Muscle of leg (tissue), 16 donors: ENCODE measurements at places on chromosomes 11 and 22.

DNA sequence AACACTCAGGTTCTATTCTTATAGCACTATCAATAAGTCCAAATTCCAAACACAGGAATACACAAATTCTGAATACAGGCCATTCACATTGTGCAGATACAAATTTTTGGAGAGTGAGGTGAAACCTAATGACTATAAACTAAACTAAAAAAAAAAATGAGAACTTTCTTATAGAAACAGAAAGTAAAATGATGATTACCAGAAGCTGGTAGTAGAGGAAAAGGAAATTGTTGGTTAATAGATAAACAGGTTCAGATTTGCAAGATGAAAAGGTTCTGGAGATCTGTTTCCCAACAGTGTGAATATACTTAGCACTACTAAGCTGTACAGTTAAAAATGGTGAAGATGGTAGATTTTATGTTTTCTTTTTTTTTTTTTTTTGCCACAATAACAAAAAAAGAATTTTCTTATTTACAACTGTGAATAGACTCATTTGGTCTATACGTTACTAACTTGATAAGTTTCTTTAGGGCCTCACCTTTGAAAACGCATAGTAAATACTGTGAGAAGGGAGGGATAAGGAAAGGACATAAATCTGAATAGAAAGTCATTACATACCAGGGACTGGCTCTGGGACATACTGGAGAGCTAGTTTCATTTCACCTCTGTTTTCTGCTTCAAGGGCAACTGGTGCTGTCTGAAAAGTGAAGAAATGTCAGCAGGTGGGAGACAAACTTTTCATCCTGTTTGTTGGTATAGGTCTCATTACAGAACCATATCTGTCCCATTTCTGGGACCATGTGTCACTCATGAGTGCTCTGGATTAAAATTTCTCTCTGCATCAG, 14.2 kb upstream of the CCDC89 start:
- H3K4me1 ChIP-seq, result no peaks in the 10 kb centered on the region
- DNase-seq, result no peak
- H3K4me3 ChIP-seq, result no peak overlapping the region
- H3K27me3 ChIP-seq, result no peaks in the 10 kb centered on the region
- peaks cover 14% of the 10 kb centered on the region for H3K36me3 ChIP-seq
- H3K27ac ChIP-seq, result no peak overlapping the region

DNA sequence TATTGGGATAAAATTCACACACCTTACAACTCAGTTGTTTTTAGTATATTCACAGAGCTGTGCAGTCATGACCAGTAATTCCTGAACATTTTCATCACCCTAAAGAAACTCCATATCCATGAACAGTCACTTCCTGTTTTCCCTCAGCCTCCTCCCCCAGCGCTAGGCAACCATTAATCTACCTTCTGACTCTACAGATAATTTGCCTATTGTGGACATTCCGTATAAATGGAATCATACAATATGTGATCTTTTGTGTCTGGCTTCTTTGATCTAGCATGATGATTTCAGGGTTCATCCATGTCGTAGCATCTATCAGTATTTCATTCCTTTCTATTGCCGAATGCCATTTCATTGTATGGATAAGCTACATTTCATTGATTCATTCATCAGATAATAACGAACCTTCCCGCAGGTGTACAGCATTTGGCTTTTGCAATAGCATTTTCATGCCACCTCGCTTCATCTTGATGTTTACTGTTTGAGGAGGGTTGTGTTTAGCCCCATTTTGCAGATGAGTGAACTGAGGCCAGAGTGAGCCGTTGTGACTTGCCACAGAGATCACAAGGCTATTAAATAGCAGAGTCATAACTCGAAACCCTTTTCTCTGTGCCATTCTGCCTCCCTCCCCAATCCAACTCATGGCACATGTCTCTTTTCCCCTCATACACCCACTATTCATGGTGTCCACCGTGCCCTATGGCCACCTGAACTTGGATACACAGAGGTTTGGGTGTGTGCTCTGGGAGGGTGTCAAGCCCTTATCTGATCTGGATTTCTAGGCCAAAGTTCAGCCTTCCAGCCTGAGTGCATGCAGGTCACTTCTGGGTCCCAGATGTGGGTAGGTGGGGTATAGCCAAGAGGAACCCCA, 11.1 kb upstream of the MYH9 start:
- H3K27ac ChIP-seq, result no peak overlapping the region
- no peaks in the 10 kb centered on the region for H3K36me3 ChIP-seq
- H3K4me1 ChIP-seq, result no peaks in the 10 kb centered on the region
- no peaks in the 10 kb centered on the region for H3K27me3 ChIP-seq

DNA sequence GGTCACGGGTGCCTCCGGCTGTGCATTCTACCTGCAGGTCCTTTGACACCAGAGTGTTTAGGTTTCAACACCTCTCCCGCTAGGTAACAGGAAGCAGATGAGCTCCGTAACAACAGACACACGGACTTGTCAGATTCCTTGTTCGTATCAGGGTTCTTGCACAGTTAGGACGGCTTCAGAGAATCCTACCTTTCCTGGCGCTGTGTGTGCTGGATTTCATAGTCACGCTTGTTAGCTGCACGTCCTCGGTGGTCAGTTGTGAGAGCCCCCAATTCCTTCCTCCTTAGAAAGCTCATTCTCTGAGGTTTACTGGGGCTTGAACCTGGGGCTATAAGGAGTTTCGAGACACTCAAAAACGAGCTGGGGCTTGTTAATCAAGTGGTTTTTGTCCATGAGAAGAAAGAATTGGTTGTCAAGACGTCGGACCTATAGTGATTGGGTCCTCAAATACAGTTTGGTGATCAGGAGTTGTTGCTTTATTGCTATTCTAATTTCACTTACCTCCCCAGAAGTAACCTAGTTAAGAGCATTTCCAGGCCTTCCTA, 664 bp downstream of the DDB2 start:
- H3K4me1 ChIP-seq, result peaks cover 30% of the 10 kb centered on the region
- H3K27ac ChIP-seq, result peak overlapping the region; percentile 97
- H3K4me3 ChIP-seq, result peak overlapping the region; percentile 65
- H3K36me3 ChIP-seq, result peaks cover 3% of the 10 kb centered on the region
- no peak for DNase-seq
- H3K27me3 ChIP-seq, result no peaks in the 10 kb centered on the region

DNA sequence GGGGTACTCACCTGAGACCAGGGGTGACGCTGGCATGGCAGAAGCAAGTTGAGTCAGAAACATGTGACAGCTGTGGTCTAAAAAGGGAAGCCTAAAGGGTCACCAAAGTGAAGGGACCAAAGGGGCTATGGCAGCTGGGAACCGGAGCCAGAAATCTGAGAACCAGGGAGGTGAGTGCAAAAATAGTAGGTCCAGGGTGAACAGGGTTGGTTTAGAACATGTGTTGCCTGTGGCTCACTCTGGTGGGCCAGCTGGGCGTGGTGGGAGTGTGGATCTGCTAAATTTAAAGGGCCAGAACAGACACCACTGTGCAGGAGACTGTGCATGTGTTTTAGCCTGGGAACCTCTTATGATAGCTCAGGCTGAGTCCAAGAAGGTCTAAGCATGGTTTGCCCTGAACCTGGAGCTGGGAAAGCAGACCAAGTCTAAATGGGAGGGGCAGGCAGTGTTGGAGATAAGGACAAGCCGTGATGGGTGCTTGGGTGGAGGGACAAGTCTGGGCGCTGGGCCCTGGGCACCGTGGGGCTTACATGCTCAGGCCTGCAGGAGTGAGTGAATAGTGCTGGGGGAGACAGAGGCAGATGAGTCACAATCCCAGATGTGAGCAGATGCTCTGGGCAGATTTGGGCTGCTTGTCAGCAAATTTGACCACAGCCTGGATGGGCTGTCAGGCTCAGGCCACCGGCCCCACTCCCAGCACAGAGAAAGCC, 41.4 kb upstream of the ZBED5 start:
- H3K36me3 ChIP-seq, result no peaks in the 10 kb centered on the region
- peak; percentile 79 for DNase-seq
- peak overlapping the region; percentile 95 for H3K27ac ChIP-seq

GRCh38 chr22:32964411-32965057, 93.6 kb downstream of the SYN3 start:
- no peak overlapping the region for H3K4me3 ChIP-seq
- no peak overlapping the region for H3K27ac ChIP-seq
- H3K36me3 ChIP-seq, result no peaks in the 10 kb centered on the region
- H3K4me1 ChIP-seq, result no peaks in the 10 kb centered on the region
- H3K27me3 ChIP-seq, result peaks cover 5% of the 10 kb centered on the region

- no peak overlapping the region for H3K27ac ChIP-seq
- no peaks in the 10 kb centered on the region for H3K36me3 ChIP-seq
- no peaks in the 10 kb centered on the region for H3K27me3 ChIP-seq
- no peaks in the 10 kb centered on the region for H3K4me1 ChIP-seq
- no peak for DNase-seq
Observed at GRCh38 chr11:112644410-112645131, 316.6 kb upstream of the NCAM1 start.

GRCh38 chr22:24421428-24421931, 5.9 kb upstream of the ADORA2A start:
- peaks cover 22% of the 10 kb centered on the region for H3K36me3 ChIP-seq
- H3K27ac ChIP-seq, result no peak overlapping the region
- H3K27me3 ChIP-seq, result peaks cover 26% of the 10 kb centered on the region
- no peak overlapping the region for H3K4me3 ChIP-seq
- H3K4me1 ChIP-seq, result peaks cover 42% of the 10 kb centered on the region
- DNase-seq, result no peak

GRCh38 chr11:30344085-30344484, 21.2 kb downstream of the ARL14EP start:
- DNase-seq, result no peak
- H3K27ac ChIP-seq, result no peak overlapping the region
- H3K4me1 ChIP-seq, result no peaks in the 10 kb centered on the region
- no peaks in the 10 kb centered on the region for H3K36me3 ChIP-seq

- no peak for DNase-seq
- peak overlapping the region; percentile 55 for H3K4me3 ChIP-seq
- H3K27me3 ChIP-seq, result no peaks in the 10 kb centered on the region
- peaks cover 18% of the 10 kb centered on the region for H3K36me3 ChIP-seq
Observed at GRCh38 chr22:19177164-19178064, 1.1 kb downstream of the SLC25A1 start.

DNA sequence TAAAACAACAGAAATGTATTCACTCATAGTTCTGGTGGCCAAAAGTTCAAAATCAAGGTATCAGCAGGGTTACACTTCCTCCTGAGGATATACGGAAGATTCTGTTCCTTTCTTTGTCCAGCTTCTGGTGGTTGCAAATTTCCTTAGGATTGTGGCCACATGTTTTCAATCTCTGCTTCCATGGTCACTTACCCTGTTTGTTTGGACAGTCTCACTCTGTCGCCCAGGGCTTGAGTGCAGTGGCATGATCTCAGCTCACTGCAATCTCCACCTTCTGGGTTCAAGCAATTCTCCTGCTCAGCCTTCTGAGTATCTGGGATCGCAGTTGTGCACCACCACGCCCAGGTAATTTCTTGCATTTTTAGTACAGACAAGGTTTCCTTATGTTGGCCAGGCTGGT, 534.3 kb downstream of the KCNA4 start:
- DNase-seq, result no peak
- no peak overlapping the region for H3K4me3 ChIP-seq
- no peaks in the 10 kb centered on the region for H3K36me3 ChIP-seq
- no peaks in the 10 kb centered on the region for H3K4me1 ChIP-seq
- H3K27ac ChIP-seq, result no peak overlapping the region
- H3K27me3 ChIP-seq, result no peaks in the 10 kb centered on the region

- no peaks in the 10 kb centered on the region for H3K4me1 ChIP-seq
- H3K4me3 ChIP-seq, result no peak overlapping the region
- no peaks in the 10 kb centered on the region for H3K27me3 ChIP-seq
- H3K27ac ChIP-seq, result no peak overlapping the region
- H3K36me3 ChIP-seq, result no peaks in the 10 kb centered on the region
Observed at GRCh38 chr11:6124245-6124644, 16.8 kb downstream of the OR56B4 start.

DNA sequence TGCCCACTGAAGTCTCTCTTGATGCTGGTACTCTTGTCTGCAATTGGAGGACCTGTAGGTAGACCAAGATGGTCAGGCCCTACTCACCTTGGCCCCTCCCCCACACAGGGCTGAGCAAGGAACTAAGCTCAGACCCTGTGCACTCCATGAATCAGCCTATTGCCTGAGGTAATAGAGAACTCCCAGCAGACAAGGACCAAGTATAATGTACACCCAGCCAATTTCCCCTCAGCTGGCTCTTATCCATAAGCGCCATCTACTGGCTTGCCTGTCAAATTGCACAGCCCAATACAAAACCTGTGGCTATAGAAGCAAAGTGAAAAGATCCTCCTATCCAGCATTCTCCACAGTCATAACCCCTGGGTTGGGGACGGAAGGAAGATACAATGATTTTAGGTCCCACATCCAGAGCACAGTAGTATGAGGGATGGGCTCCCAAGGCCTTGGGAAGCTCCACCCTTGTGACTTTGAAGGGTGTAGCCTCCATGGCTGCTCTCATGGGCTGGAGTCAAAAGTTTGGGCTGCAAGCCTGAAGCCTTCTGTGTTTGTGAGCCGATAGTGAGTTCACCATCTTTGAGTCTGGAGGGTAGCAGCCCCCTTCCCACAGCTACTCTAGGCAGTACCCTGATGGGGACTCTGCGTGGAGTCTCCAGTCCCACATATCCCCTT, 56.0 kb downstream of the GLYATL2 start:
- DNase-seq, result peak; percentile 13
- no peaks in the 10 kb centered on the region for H3K4me1 ChIP-seq
- H3K4me3 ChIP-seq, result no peak overlapping the region

GRCh38 chr22:44291265-44291664, 21.5 kb downstream of the SHISAL1 start:
- no peaks in the 10 kb centered on the region for H3K36me3 ChIP-seq
- H3K4me1 ChIP-seq, result peaks cover 26% of the 10 kb centered on the region
- H3K27ac ChIP-seq, result no peak overlapping the region
- H3K27me3 ChIP-seq, result no peaks in the 10 kb centered on the region
- no peak for DNase-seq
